ENCODE measurements at places on chromosomes 1 and 21.

GRCh38 chr1:38444770-38445442 is 398.3 kb upstream of the POU3F1 start:
- no peak for DNase-seq

GRCh38 chr1:79264975-79265818 is 258.7 kb upstream of the ADGRL4 start:
- DNase-seq: no peak

DNA sequence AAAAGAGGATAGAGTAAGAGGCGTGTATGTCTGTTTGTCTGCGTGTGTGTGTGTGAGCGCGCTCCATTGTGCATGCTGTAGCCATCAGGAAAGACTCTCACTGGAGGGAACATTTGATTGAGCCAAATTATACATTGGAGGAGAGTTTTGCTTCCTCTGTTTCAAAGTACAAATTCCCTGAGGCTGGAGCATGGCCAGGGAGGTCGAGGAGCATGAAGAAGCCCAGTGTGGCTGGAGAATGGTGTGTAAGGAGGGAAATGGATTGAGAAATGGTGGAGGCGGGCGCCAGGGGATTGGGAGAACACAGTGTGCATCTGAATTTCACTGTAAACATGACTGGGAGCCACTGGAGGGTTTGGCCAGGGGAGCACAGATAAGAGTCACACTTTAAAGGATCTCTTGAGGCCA is 22.1 kb upstream of the EFNA1 start:
- DNase-seq: no peak

GRCh38 chr1:43275826-43276620 is 6.2 kb downstream of the TMEM125 start:
- DNase-seq: no peak

DNA sequence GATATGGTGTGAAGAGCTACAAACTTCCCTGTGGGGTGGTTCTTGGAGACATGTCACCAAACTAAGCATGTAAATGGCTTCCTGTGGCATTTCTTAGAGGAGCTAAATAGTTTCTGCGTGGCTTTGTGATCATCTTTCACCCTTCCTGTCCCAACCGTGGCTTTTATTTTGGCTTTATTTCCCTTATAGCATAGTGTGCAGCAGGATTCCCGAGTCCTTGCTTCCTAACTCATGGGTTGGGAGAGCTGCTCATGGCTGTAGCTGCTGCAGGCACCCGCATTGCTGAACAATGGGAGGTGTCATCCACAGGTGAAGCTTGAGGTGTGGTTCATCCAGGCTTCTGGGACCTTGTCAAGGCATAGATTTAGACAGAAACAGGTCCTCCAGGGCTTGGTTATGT is 192.0 kb downstream of the SDCCAG8 start:
- no peak for DNase-seq

- no peak for DNase-seq
Observed at GRCh38 chr1:113128116-113128515, 55.1 kb downstream of the LRIG2 start.

- DNase-seq: no peak
Observed at GRCh38 chr1:66266350-66266749, 267.6 kb upstream of the SGIP1 start.

DNA sequence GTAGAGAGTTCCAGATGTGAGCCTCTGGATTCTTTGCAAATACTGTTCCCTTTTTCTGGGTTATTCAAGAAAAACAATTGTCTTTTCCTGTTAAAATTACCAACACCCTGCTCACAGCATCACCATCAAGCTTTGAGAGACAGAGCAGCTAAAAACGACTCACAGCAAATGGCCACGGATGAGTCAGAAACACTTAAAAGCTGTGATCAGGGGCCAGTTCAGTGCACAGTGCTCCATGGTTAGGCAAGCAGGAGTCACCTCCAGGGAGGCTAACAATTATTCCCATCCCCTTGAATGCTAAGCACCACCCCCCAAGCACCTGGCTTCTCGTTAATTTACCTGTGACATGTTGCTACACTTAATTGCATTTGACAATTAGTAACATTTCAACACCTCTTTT is 128.4 kb upstream of the CAMK1G start:
- no peak for DNase-seq

GRCh38 chr1:111204201-111204982 is 3.9 kb upstream of the DENND2D start:
- DNase-seq: peak; percentile 85

DNA sequence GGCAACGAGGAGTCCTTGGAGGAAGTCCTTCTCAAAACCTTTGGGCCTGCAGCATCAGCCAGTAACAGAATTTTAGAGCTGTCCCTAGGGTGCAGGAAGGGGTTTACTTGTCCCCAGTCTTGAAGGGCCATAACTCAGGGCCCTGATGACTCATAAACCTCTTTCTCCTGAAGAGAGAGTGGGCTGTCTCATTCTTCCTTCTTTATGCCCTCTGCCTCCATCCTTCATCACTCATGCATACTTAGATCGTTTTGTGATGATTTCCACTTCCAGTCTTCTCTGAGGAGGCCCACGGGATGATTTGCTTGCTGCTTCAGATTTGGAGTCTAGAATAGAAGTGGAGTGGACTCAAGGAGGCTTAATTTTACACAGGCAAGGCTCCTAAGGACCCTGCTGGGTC is 60.2 kb downstream of the NDUFS5 start:
- DNase-seq: peak; percentile 5

- no peak for DNase-seq
Observed at GRCh38 chr1:119254067-119254720, 113.7 kb upstream of the WARS2 start.

DNA sequence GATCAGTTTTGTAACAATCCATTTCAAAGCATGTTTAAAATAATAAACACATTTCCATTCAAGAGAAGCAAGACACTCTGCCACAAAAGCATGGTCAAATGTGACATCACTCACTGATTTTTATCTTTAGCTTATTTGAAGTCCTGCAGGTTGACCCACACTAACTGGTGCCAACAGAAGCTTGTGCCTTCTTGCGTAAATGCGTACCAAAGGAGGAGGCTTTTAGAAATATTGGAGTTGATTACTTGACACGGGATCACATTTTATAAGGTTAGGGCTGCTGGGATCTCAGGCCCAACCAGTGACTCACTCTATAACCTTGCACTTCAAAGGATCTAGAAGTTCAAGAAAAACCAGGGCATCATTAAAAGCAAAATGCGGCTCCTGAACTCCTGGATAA is 203.6 kb downstream of the PCP4 start:
- no peak for DNase-seq

GRCh38 chr1:108610073-108610472 is 50.2 kb downstream of the EEIG2 start:
- DNase-seq: no peak
